ENCODE measurements at places on chromosomes 12 and 14.

DNA sequence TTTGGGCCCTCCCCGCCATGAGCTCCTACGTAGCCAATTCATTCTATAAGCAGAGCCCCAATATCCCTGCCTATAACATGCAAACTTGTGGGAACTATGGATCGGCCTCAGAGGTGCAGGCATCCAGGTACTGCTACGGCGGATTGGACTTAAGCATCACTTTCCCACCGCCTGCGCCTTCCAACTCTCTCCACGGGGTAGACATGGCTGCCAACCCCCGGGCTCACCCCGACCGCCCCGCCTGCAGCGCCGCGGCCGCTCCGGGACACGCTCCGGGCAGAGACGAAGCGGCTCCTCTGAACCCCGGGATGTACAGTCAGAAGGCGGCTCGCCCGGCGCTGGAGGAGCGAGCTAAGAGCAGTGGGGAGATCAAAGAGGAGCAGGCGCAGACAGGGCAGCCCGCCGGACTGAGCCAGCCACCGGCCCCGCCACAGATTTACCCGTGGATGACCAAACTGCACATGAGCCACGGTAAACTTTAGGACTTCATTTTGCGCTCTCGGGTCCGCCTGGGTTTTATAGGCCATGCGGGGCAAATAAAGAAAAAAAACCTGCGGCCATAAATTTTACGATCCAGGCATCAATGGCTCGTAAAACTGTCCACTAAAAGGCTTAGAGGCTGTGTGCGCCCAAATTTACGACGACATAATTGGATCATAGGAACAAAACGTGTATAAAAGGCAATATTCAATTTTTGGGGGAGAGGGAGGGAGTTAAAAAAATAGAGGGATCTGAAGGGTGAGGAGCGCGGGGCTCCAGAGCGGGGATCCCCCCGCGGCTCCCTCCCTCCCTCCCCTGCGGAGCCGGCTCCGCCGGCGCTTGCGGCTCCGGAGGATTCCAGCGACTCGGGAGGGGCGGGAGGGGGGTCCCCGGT lies 493 bp downstream of the HOXC5 start:
- DNase-seq, result no peak

- DNase-seq, result no peak
Observed at GRCh38 chr14:61330511-61330910, 9.1 kb downstream of the PRKCH start.

DNA sequence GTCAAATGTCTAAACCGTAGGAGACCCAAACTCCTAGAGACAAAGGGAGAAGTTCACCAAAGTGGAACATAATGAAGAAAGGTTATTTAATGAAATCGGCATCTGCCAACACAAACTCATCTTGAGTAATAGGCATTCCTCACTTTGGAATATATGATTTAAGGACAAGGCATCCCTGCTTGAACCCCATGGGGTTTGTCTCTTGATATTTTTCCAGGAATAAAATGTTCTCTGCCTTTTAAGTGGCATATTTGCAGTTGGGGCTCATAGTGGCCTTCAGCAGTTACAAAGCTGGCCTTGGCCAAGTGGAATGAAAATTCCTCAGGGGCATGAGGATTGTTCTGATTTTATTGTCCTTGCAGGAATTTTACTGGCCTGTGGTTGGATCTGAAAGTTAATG lies 7.1 kb downstream of the POP5 start:
- DNase-seq, result no peak

GRCh38 chr14:59228421-59228820 lies 40.0 kb downstream of the DAAM1 start:
- DNase-seq, result no peak
